Activated T-helper 17 cell treated with anti-CD3 and anti-CD28 coated beads, Interleukin-2, amount 50 U/mL, for 72 hours (primary cell): ENCODE measurements at places on chromosomes 1 and 21. TPM values are rescaled to one million over a fixed set of nuclear protein-coding genes. Genes with fewer than 3 reads are reported as not detected.

KRTAP10-8 gene
- total RNA-seq, result not detected

CNST gene
- total RNA-seq, result 33.6 TPM

OR6N1 gene
- total RNA-seq, result not detected

SETD4 gene
- 21.5 TPM for total RNA-seq

KRTAP21-2 gene
- total RNA-seq, result not detected

CDC73 gene
- 62.7 TPM for total RNA-seq

RSPH1 gene
- not detected for total RNA-seq

CAPN8 gene
- total RNA-seq, result not detected

TCHHL1 gene
- total RNA-seq, result not detected

FMN2 gene
- total RNA-seq, result not detected

FCMR gene
- 74.0 TPM for total RNA-seq

PEX10 gene
- 13.1 TPM for total RNA-seq

G0S2 gene
- 17.1 TPM for total RNA-seq

TNN gene
- not detected for total RNA-seq

FAAH gene
- 2.1 TPM for total RNA-seq

PPFIA4 gene
- total RNA-seq, result 244 TPM

EMC1 gene
- 51.9 TPM for total RNA-seq

C21orf58 gene
- total RNA-seq, result 21.4 TPM

OR10J1 gene
- total RNA-seq, result not detected

ERG gene
- total RNA-seq, result not detected

EXTL1 gene
- not detected for total RNA-seq

CD160 gene
- total RNA-seq, result not detected

BATF3 gene
- 97.3 TPM for total RNA-seq

RGSL1 gene
- not detected for total RNA-seq

INKA2 gene
- total RNA-seq, result 2.0 TPM

C4BPB gene
- total RNA-seq, result 0.58 TPM

APCS gene
- not detected for total RNA-seq

OR2T5 gene
- not detected for total RNA-seq

LDLRAD2 gene
- not detected for total RNA-seq

AIM2 gene
- total RNA-seq, result 123 TPM

SFN gene
- total RNA-seq, result 4.3 TPM

KCNJ9 gene
- not detected for total RNA-seq

PLA2G2E gene
- not detected for total RNA-seq

DDOST gene
- total RNA-seq, result 132 TPM

ZNF672 gene
- 36.1 TPM for total RNA-seq

TNFRSF14 gene
- total RNA-seq, result 299 TPM

ELAVL4 gene
- total RNA-seq, result not detected
